Head of caudate nucleus (tissue), 42 donors: ENCODE measurements at places on chromosomes 2 and 18.

GRCh38 chr18:45738660-45739059, 14.7 kb downstream of the SLC14A1 start:
- no peak for DNase-seq

DNA sequence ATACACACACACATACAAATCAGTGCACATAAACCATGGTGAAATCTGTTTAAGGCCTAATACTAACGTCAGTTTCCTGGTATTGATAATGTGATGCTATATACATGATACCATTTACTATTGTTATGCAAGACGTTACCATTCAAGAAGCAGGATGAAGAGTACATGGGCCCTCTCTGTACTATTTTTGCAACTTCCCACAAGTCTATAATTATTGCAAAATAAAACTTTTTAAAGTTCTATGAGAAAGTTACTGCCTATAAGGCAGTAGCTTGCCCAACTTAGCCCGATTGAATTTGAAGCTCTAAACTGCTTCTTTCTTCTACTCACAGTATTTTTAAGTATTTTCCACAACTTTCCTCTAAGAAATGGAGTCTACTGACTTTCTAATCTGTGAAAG, 74.0 kb downstream of the BCL2 start:
- no peak for DNase-seq

- no peak for DNase-seq
These were observed 891.4 kb downstream of the CCDC85A start for GRCh38 chr2:57075226-57075625.

GRCh38 chr2:198465970-198466369, 661.6 kb downstream of the PLCL1 start:
- no peak for DNase-seq

DNA sequence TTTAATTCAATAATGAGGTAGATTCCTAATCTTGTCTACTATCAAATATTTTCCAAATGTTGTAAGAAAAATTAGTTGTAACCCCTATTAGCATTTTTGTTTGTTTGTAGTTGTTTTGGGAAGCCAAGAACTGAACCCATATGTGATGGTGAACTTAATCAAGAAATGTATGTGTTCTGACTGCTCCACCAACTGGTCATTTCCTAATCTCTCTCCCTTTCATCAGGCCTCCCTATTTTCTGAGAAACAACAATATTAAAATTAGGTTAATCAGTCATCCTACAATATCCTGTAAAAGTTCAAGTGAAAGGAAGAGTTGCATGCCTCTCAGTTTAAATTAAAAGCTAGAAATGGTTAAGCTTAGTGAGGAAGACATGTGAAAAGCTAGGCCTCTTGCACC, 504.0 kb downstream of the EPHA4 start:
- no peak for DNase-seq

GRCh38 chr2:23745726-23746105, 181.2 kb downstream of the ATAD2B start:
- no peak for DNase-seq

GRCh38 chr2:233234996-233235395, 16.5 kb upstream of the ATG16L1 start:
- DNase-seq = no peak

DNA sequence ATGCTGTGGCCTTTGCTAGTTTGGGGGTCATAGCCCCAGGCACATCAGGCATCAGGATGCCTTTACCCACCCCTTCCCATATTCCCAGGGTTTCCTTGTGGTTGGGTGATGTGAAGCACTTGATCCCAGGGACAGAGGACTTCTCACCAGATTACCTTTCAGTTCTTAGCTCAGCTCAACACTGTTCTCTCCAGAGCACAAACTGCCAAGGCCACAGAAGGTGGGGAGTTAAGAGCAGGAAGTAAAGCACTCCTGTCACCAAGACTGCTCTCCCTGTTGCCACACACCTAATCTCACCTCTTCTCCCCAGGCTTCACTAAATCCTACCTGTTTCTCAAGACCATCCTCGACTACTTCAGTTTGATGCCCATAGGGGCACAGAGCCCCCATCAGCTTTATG, 25.9 kb downstream of the FHOD3 start:
- DNase-seq = no peak

DNA sequence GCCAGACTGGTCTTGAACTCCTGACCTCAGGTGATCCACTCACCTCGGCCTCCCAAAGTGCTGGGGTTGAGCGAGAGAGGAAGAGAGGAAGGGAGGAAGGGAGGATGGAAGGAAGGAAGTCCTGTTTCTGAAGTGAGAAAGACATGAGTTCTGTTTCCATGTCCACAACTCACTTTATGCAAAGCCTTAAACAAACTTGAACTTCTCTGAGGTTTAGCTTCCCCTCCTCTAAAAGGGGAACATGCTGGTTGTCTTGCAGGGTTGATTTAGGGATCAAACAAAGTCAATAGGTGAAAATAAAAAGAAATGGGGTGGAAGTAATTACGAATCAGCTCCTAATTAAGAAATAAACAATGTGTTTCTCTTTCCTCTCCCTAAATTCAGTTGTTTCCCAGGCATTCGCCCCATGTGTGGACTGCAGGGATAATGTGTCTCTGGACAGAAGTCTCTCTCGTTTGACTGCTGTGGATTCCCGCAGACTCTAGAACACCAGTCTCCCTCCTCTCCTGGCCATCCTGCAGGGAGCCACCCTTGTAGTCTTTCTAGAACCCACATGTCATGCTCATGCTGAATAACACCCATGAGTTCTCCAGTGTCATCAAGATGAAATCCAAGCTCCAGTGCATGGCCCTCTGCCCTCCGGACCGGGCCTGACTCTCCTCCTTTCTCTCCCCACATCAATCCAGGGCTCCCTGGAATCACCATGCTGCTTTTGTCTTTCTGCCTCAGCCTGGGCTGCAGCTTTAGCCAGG, 229.3 kb upstream of the TRIB2 start:
- no peak for DNase-seq

DNA sequence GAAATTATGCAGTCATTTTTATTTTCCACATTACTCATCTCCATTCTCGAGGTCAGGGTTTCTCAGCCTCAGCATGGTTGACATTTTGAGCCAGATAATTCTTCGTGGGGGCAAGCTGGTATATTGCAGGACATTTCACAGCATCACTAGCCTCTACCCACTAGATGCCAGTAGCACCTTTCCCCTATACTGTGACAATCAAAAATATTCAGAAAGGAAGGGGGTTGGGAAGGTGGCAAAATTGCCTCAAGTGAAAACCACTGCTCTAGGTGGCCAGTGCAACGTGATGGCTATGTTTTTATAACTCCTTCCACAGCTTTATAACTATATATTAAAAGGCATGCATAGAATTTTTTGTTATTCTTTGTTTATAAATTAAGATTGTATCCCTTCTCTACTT, 294.5 kb downstream of the CNTNAP5 start:
- no peak for DNase-seq

DNA sequence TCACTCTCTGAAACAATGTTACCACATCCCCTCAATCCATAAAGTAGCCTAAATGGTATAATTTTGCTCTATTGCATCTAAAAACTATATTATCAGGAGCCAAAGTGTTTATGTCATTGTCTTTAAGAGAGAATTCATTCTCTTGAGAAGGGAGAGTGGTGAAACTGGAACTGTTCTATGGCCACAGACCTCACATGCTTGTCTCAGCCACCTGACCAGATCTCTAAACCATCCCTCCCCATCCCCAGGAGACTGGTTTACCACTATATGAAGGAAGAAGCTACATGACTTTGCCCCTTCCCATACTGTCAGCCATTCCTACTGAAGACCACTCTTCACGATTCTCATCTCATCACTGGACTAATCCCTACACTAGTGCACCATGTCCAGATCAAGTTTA, 9.6 kb downstream of the CDH7 start:
- no peak for DNase-seq

DNA sequence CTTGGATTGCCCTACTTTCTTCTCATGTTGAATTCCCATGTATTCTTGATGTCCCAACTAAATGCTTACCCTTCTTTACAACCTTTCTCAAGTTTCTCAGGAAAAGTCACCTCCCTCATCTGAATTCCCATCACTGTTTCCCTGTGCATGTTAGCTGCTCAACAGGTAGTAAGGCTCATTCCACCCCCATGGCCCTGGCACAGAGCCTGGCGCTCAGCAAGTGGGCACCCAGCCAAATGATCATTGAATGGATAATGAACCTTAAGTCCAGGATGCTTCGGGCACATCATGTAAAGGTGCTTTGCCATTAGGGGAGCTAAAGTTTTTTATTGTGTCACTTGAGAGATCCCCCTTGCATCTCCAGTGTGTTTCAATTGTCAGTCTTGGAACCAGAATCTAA, 124.0 kb downstream of the PKP4 start:
- DNase-seq = no peak

DNA sequence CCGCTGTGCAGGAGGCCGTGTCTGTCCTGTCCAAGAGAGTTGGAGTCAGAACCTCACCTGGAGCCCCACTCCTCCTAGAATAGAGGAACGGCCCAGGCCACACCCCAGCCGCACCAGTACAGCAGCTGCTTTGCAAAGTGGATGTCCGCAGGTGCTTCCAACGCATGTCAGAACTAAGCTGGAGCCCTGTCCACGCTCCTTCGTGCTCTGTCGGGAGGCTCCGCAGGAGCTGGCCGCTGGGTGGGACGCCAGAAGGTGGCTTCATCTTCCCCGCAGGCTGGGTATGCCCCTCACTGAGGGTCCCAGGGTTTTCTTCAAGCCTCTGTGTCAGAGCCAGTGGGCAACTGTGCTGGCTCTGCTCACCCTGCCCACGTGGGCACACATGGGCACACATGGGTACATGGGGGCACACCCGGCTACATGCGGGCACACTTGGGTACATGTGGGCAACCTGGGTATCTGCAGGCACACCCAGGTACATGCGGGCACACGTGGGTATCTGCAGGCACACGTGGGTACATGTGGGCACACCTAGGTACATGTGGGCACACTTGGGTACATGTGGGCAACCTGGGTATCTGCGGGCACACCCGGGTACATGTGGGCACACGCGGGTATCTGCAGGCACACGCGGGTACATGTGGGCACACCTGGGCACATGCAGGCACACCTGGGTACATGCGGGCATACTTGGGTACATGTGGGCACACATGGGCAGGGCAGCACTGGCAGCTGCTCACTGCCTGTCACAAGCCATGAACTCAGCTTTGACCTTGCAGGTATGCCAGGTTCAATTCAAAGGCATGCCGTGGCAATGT, 67.1 kb upstream of the CTDP1 start:
- peak; percentile 12 for DNase-seq

DNA sequence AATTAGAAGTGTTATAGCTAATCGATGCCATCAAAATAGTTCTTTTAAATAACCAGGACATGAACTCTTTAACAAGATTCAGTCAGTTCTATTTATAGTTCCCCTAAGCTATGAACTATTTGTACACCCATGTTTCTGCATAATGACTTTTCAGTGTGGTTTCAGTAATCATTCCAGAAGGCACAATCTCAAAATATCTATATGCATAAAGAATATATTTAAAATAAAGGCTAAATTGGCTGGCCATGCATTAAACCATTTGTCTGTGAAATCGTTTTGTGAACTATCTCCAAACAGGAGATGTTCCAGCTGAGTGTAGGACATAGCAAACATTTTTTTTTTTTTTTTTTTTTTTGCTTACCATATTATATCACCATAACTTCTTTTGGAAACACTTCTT, 719.3 kb downstream of the PLCL1 start:
- DNase-seq = no peak

DNA sequence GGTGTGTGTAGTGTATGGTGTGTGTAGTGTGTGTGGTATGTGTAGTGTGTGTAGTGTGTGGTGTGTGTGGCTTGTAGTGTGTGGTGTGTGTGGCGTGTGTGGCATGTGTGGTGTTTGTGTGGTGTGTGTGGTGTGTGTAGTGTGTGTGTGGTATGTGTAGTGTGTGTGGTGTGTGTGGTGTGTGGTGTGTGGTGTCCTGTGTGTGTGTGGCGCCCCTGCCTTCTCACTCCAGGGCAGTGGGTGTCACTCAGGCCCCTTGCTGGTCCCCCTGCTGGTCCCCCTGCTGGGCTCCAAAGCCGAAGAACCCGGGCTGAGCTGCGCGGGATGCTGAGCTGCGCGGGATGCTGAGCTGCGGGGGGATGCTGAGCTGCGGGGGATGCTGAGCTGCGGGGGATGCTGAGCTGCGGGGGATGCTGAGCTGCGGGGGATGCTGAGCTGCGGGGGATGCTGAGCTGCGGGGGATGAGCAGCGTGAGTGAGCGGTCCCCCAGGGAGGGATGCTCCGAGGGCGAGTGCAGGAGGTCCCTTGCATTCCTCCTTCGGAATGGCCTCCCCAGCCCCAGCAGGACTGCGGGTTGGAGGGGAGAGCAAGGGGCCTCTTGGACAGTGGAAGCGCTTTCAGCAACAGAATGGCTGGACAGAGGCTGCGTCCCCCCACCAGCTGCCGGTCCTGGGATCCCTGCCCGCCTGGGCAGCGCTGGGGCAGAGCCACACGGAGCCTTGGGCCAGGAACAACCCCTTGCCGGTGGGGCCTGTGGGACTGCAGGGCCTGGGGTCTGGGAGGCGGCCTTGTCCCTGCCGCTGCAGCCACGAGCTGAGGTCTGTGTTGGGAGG, 3.4 kb upstream of the RTP5 start:
- DNase-seq = no peak

- no peak for DNase-seq
These were observed 1.8 kb downstream of the METTL5 start for GRCh38 chr2:169822785-169823392.

- DNase-seq = no peak
These were observed 5.1 kb upstream of the MIB1 start for GRCh38 chr18:21735452-21736015.

- no peak for DNase-seq
These were observed 57.1 kb downstream of the MAP4K4 start for GRCh38 chr2:101754618-101755017.

GRCh38 chr2:74925361-74925786, 33.1 kb upstream of the POLE4 start:
- DNase-seq = no peak

DNA sequence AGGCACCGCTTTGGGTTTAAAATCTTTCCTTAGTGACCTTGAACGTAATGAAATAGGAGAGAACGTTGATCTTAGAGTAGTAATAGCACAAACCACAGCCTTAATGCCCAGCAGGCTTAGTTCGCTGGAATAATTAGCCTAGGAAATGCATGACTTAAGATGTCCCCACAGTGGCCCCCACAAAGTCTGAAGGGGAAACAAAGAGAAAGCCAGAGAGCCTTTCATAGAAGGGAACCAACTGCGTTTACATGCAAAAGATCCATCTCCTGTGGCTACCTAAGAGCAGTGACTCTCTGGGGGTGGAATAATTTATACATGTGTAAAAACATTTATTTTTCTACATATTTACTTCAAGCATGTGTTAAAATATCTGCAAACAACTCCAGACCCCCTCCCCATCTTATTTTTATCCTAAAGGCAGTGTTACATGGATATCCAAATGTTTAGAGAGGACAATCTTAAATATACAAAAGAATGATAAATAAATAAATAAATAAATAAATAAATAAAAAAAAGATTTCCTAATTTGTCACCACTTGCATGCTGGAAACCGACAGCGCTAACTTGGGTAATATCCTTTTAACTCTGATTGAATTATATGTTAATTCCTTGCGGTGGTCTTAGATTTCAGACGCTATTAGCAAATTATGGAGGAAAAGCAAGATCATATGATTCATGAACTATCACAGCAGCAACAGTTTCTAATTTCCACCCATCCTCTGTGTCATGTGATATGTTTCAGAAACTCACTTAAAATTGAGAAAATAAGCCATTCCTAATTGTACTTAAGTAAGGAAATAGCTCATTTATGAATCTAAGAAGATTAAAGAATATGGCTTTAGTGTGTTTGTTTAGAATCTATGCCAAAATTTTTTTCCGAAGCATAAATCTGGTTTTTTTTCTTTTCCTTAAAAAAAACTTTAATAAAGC, 23.4 kb upstream of the CYP1B1 start:
- no peak for DNase-seq

GRCh38 chr2:230885463-230886130, 20.9 kb downstream of the ITM2C start:
- peak; percentile 84 for DNase-seq

- no peak for DNase-seq
These were observed 401.6 kb downstream of the GPD2 start for GRCh38 chr2:156837635-156838370.
